Immature natural killer cell (primary cell): ENCODE measurements at places on chromosomes 2 and 18. TPM values are rescaled to one million over a fixed set of nuclear protein-coding genes. Genes with fewer than 3 reads are reported as not detected.

Gene DIPK1C
- not detected for polyA plus RNA-seq

Gene ATP5MC3
- polyA plus RNA-seq: 560 TPM

Gene NOP58
- polyA plus RNA-seq: 42.6 TPM

Gene TCF7L1
- polyA plus RNA-seq: 0.12 TPM

Gene CERKL
- 15.5 TPM for polyA plus RNA-seq

Gene PLEKHH2
- not detected for polyA plus RNA-seq

DNA sequence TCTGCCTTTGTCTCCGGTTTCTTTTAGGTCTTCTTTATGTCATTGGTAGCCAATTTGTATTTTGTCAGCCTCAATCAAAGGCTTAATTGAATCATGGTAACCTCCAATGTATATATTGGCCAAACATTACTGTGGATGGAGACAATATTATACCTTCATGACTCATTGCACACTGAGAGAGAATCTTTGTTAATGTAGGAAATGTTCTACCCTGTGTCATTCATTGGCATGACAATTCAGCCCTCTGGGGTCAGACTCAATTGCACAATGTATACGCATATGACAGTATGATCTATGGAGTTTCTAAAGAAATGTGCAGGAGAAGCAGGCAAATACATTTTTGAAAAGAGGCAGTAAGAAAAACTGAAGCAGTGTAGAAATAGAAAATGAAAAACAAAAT, 162.6 kb downstream of the PDE11A start:
- H3K4me3 ChIP-seq: no peak overlapping the region
- peaks cover 10% of the 10 kb centered on the region for H3K4me1 ChIP-seq
- peaks cover 8% of the 10 kb centered on the region for H3K27me3 ChIP-seq

- H3K4me1 ChIP-seq: no peaks in the 10 kb centered on the region
- no peak overlapping the region for H3K27ac ChIP-seq
- DNase-seq: no peak
- no peaks in the 10 kb centered on the region for H3K27me3 ChIP-seq
- H3K36me3 ChIP-seq: no peaks in the 10 kb centered on the region
These were observed 767.4 kb downstream of the MBD2 start for GRCh38 chr18:53457068-53457467.

DNA sequence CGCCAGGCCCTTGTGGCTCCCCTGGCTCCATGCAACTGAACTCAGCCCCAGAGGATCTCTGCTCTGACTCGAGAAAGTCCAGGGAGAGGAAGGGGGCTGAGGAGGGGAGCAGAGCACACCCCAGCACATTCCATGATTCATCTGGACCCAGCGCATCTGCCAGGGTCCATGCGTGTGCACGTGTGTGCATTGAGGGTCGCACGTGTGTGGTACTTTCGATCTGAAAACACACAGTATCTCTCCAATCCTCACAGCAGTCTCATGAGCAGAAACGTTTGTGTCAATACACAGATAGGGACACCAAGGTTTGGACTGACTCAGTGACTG, 146.4 kb upstream of the ID2 start:
- peaks cover 46% of the 10 kb centered on the region for H3K4me1 ChIP-seq
- no peaks in the 10 kb centered on the region for H3K27me3 ChIP-seq
- peak overlapping the region; percentile 85 for H3K27ac ChIP-seq
- H3K36me3 ChIP-seq: peaks cover 15% of the 10 kb centered on the region

GRCh38 chr2:118012778-118013177, 1.1 kb downstream of the CCDC93 start:
- peak overlapping the region; percentile 93 for H3K4me3 ChIP-seq
- H3K4me1 ChIP-seq: peaks cover 43% of the 10 kb centered on the region
- H3K27me3 ChIP-seq: peaks cover 13% of the 10 kb centered on the region
- H3K27ac ChIP-seq: peak overlapping the region; percentile 84
- no peaks in the 10 kb centered on the region for H3K36me3 ChIP-seq
- DNase-seq: no peak

- peaks cover 19% of the 10 kb centered on the region for H3K36me3 ChIP-seq
- no peaks in the 10 kb centered on the region for H3K4me1 ChIP-seq
- no peak overlapping the region for H3K4me3 ChIP-seq
- no peaks in the 10 kb centered on the region for H3K27me3 ChIP-seq
- H3K27ac ChIP-seq: no peak overlapping the region
These were observed 29.4 kb downstream of the HADHB start for GRCh38 chr2:26274058-26274613.

- H3K27me3 ChIP-seq: no peaks in the 10 kb centered on the region
- no peak overlapping the region for H3K27ac ChIP-seq
- no peak for DNase-seq
- no peak overlapping the region for H3K4me3 ChIP-seq
- H3K36me3 ChIP-seq: peaks cover 49% of the 10 kb centered on the region
These were observed 115.0 kb downstream of the ICA1L start for GRCh38 chr2:202756598-202756997.

DNA sequence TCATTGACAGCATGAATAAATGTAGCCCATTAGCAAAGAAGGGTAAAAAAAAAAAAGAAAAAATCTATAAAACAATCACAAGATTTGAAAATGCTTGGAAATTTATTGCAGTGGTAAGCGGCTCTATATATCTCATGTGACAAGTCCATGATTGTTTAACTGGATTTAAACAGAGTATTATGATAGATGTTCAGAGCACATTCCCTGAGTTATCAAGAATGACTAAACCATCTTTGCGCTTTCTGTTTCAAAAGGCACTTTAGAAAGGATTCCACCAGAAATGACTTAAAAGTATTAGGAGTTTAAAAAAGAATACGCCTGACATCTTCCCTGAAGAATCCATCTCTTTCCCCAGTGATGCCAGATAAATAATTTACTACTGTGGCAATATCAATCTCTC, 409.5 kb upstream of the UBE2E3 start:
- H3K27me3 ChIP-seq: no peaks in the 10 kb centered on the region
- H3K27ac ChIP-seq: no peak overlapping the region
- no peak overlapping the region for H3K4me3 ChIP-seq
- no peaks in the 10 kb centered on the region for H3K36me3 ChIP-seq
- H3K4me1 ChIP-seq: no peaks in the 10 kb centered on the region

- peak overlapping the region; percentile 79 for H3K4me3 ChIP-seq
- peak; percentile 68 for DNase-seq
- peak overlapping the region; percentile 90 for H3K27ac ChIP-seq
- H3K27me3 ChIP-seq: peaks cover 9% of the 10 kb centered on the region
- H3K36me3 ChIP-seq: peaks cover 11% of the 10 kb centered on the region
These were observed 98.8 kb downstream of the TRABD2A start for GRCh38 chr2:84781942-84782716.

GRCh38 chr2:130826821-130827501, 9.8 kb upstream of the ARHGEF4 start:
- peaks cover 2% of the 10 kb centered on the region for H3K27me3 ChIP-seq
- H3K36me3 ChIP-seq: no peaks in the 10 kb centered on the region
- no peak overlapping the region for H3K4me3 ChIP-seq
- H3K4me1 ChIP-seq: peaks cover 9% of the 10 kb centered on the region
- H3K27ac ChIP-seq: no peak overlapping the region

- no peak overlapping the region for H3K27ac ChIP-seq
- no peaks in the 10 kb centered on the region for H3K4me1 ChIP-seq
- DNase-seq: no peak
- H3K4me3 ChIP-seq: no peak overlapping the region
These were observed 43.4 kb upstream of the DSC1 start for GRCh38 chr18:31206071-31206470.

- no peak for DNase-seq
- H3K4me1 ChIP-seq: peaks cover 4% of the 10 kb centered on the region
- H3K27ac ChIP-seq: no peak overlapping the region
- H3K4me3 ChIP-seq: no peak overlapping the region
- no peaks in the 10 kb centered on the region for H3K36me3 ChIP-seq
- H3K27me3 ChIP-seq: peaks cover 6% of the 10 kb centered on the region
These were observed 30.0 kb upstream of the RAPH1 start for GRCh38 chr2:203565076-203565475.

DNA sequence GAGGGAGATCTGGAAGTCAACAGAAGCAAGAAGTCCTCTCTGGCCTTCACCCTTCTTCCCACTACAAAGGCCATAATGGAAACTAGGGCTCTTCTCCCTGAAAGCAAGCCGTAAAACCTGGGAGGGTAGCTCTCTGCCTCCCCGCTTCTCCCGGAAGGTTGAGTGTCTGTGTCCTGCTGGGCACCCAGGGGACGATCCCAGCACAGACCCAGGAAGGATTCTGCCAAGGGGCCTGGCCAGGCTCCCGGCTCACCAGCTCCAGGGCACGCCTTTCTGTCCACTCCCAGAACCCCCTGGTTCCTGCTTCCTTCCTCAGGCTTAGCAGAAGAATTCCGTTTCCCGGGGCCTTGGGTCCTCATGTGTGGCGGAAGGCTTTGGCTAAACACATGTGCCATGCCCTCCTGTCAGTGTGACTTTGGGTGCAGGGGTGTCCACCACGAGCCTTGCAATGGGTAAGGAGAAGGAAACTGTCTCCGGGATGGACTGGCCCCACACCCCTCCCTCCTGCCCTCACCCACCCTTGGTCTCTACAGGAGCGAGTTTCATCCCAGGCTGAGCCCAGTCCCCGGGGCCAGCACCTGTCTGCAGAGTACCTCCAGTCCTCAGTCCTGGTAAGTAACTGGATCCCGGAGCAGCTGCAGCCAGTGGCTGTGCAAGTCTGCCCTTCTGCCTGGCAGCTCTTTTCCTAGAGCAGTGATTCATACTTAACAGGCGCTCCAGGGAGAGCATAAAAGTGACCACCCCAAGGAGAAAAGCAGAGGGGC, 135.8 kb downstream of the TPO start:
- no peak overlapping the region for H3K4me3 ChIP-seq
- H3K36me3 ChIP-seq: no peaks in the 10 kb centered on the region
- peaks cover 16% of the 10 kb centered on the region for H3K4me1 ChIP-seq
- DNase-seq: no peak
- no peak overlapping the region for H3K27ac ChIP-seq
- peaks cover 9% of the 10 kb centered on the region for H3K27me3 ChIP-seq

DNA sequence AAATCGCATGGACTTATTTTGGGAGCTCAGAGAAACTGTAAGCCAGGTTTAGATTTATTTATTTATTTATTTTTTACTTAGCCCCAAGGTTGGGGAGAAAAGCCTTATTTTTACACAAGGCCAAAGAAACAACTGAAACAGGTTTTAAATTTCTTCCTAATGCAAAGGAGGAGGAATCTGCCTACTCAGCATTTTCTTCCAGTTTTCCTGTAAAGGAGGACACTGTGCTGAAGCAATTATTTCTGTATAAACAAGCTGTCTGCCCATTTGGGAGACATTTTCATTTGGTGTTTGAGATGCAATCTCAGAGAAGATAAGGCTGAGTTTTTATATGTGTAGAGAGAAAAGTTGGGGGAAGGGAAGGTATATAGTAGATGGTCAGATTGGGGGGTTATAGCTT, 125.0 kb downstream of the ETAA1 start:
- no peak overlapping the region for H3K4me3 ChIP-seq
- no peaks in the 10 kb centered on the region for H3K4me1 ChIP-seq
- no peaks in the 10 kb centered on the region for H3K36me3 ChIP-seq
- no peak overlapping the region for H3K27ac ChIP-seq
- peaks cover 5% of the 10 kb centered on the region for H3K27me3 ChIP-seq

- peaks cover 2% of the 10 kb centered on the region for H3K27me3 ChIP-seq
- DNase-seq: no peak
- peaks cover 34% of the 10 kb centered on the region for H3K4me1 ChIP-seq
- H3K27ac ChIP-seq: no peak overlapping the region
These were observed 165.5 kb upstream of the HAAO start for GRCh38 chr2:42957861-42958301.

- peak overlapping the region; percentile 62 for H3K27ac ChIP-seq
- H3K36me3 ChIP-seq: no peaks in the 10 kb centered on the region
- DNase-seq: no peak
- no peak overlapping the region for H3K4me3 ChIP-seq
These were observed 94.2 kb downstream of the ALPK2 start for GRCh38 chr18:58534535-58535301.

DNA sequence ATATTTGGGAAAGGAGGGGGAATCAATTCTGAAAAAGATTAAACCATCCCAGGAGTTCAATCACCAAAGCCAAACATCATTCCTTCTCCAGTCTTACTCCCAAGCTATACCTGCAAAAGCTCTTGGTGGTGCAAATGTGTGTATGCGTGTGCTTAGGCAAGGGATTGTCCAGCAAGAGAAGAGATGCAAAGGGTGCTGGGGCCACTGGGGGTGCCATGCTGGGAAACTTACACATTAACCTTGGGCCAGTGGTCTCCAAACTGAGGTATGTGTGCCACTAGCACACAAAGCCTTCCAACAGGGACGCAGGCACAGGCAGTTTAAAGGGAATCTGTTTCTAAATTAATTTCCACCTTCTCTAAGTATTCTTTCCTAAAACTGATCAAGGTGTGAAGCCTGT, 307.9 kb downstream of the NBAS start:
- peaks cover 5% of the 10 kb centered on the region for H3K4me1 ChIP-seq
- no peaks in the 10 kb centered on the region for H3K27me3 ChIP-seq
- H3K27ac ChIP-seq: no peak overlapping the region
- H3K4me3 ChIP-seq: no peak overlapping the region
- peaks cover 21% of the 10 kb centered on the region for H3K36me3 ChIP-seq

DNA sequence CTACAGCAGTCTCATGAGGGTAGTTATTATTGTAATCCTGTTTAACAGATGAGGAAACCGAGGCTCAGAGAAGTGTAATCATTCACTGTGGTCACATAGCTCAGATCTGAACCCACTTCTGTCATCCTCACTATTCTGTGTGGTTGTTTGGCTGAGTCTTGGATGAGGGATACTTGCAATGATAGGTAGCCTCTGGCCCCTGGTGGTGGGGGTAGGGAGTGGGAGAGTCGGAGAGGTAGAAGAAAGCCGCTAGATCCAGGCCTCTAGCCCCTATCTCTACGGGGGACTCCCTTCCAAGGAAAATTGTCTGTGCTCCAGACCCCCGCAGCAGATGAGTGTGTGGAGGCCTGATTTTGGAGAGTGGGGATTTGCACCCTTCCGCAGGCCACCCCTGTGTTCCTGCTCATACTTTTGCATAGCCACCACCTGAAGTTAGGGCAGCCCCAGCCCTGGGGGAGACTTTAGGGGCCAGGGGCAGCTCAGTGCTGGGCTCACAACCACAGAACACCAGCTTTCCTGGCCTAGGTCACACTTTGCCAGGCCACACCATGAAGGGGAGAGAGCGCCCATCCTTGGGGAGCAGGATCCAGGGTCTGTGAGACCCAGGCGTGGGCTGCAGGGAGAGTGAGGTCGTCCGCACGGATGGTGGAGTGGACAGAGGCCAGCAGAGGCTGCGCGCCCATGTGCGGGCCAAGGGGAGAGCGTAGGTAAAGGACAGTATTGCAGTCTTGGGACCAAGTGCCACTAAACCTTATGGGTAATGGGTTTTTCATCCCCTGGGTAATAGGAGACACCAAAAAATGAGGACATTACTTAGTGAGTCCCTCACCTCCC, 148.2 kb downstream of the GLI2 start:
- no peaks in the 10 kb centered on the region for H3K36me3 ChIP-seq
- no peak overlapping the region for H3K4me3 ChIP-seq
- DNase-seq: no peak
- peaks cover 3% of the 10 kb centered on the region for H3K27me3 ChIP-seq
- H3K4me1 ChIP-seq: no peaks in the 10 kb centered on the region
- no peak overlapping the region for H3K27ac ChIP-seq

DNA sequence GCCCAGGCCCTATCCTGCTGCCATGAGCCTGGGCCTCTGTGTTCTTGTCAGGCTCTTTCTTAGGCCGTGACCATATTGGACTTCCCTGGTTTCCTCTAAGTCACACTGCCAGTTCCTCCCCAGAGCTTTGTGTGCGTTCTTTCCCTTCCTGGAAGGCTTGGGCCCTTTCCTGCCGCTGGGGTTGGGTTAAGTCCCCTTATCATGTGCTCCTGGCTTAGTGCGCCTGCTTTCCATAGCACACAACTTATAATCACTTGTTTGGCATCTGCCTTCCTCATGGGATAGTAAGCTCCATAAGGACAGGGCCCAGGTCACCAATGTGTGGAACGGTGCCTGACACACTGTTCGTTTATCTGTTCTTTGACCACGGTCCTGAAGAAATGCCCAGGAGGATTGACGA, 31.3 kb downstream of the NIFK start:
- no peak overlapping the region for H3K4me3 ChIP-seq
- H3K27ac ChIP-seq: no peak overlapping the region
- DNase-seq: no peak
- peaks cover 5% of the 10 kb centered on the region for H3K27me3 ChIP-seq
- H3K36me3 ChIP-seq: no peaks in the 10 kb centered on the region
